ENCODE measurements at places on chromosomes 4 and X. TPM values are rescaled to one million over a fixed set of nuclear protein-coding genes. Genes with fewer than 3 reads are reported as not detected.

The UBL4A gene
- total RNA-seq, result 35.1 TPM

The NDST3 gene
- total RNA-seq, result 30.2 TPM

The CDKL2 gene
- total RNA-seq, result 80.3 TPM

The NAP1L3 gene
- total RNA-seq, result 164 TPM

The GPR50 gene
- total RNA-seq, result 0.23 TPM

The FAM149A gene
- 36.4 TPM for total RNA-seq

The MAGIX gene
- 2.8 TPM for total RNA-seq

The SOWAHB gene
- 0.92 TPM for total RNA-seq

The IGFBP7 gene
- 59.1 TPM for total RNA-seq

The ARMCX4 gene
- 16.6 TPM for total RNA-seq

The FBXL5 gene
- total RNA-seq, result 185 TPM

The MAB21L2 gene
- total RNA-seq, result 3.0 TPM

The MGAT4D gene
- under 0.01 TPM for total RNA-seq

The NLGN4X gene
- total RNA-seq, result 71.3 TPM

The DKK2 gene
- 5.8 TPM for total RNA-seq

The GYG2 gene
- 17.8 TPM for total RNA-seq

The PASD1 gene
- total RNA-seq, result not detected

The UCHL1 gene
- total RNA-seq, result 1,495 TPM

The FAM53A gene
- 1.4 TPM for total RNA-seq

The FGFBP2 gene
- not detected for total RNA-seq

The ELF4 gene
- total RNA-seq, result 0.23 TPM

The SYTL4 gene
- 2.3 TPM for total RNA-seq

The PNMA6A gene
- total RNA-seq, result 26.5 TPM

The CT47A7 gene
- total RNA-seq, result not detected

The CD40LG gene
- total RNA-seq, result not detected

The BEND4 gene
- 12.9 TPM for total RNA-seq

The CRMP1 gene
- total RNA-seq, result 489 TPM

The GAGE12J gene
- not detected for total RNA-seq

The SAT1 gene
- total RNA-seq, result 64.8 TPM

The CXCL8 gene
- 0.23 TPM for total RNA-seq

The SUPT20HL1 gene
- total RNA-seq, result not detected

The JADE3 gene
- 9.5 TPM for total RNA-seq

The CSAG2 gene
- not detected for total RNA-seq

The RGN gene
- total RNA-seq, result 5.8 TPM

The RBM3 gene
- 137 TPM for total RNA-seq

The KDR gene
- 18.7 TPM for total RNA-seq

The HS3ST1 gene
- 7.4 TPM for total RNA-seq

The NHSL2 gene
- 4.8 TPM for total RNA-seq

The BRCC3 gene
- total RNA-seq, result 21.9 TPM

The UGT2A2 gene
- total RNA-seq, result not detected

The MAGEA1 gene
- not detected for total RNA-seq
